Activated T-helper 1 cell treated with anti-CD3 and anti-CD28 coated beads, Interleukin-2, amount 50 U/mL, for 16 hours (primary cell): ENCODE measurements at places on chromosomes 6 and 20.

DNA sequence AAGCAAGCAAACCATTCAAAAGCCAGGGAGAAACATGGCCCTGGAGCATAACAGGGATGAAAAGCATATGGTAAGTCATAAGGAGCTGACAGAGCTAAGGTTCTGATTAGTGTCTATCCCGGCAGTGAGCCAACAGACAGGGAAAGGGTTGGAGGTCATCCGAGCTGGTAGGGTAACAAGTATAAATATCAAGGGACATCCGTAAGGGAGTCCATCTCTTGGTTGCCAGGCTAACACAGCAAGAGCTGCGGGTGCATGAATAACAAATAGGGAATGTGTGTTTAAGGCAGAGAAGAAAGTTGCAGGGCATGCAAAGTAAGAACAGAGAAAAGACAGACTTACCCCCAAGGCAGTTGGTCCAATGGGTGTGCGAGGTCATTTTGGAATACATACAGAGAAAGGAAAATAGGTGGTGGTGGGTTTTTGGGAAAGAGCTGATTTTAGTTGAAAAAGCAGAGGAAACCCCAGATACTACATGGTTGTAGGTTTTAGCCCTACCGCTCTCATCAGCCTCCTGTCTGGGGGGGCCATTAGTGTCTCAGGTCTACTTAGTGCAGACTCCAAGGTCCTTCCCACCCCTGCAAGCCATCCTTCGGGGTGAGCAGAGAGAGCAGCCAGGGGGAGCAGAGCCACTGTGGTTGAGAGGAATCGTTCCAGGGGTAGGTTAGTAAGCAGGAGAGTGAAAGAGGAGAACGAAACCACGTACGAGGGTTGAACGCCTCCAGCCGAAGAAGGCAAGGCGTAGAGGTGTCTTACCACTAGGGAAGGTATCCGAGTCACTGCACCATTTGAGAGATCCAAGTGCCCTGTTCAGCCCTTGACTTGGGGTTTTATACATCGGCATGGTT lies at the start of gene ERVFRD-1:
ERVFRD-1 (minus strand) TSS at position 805 of the 848 bp plus-strand sequence. CDS start 6,415 bp downstream, outside the sequence.
- no peak for DNase-seq

- peak; percentile 65 for DNase-seq
Observed at GRCh38 chr6:3251462-3252314, 7.1 kb upstream of the PSMG4 start.

DNA sequence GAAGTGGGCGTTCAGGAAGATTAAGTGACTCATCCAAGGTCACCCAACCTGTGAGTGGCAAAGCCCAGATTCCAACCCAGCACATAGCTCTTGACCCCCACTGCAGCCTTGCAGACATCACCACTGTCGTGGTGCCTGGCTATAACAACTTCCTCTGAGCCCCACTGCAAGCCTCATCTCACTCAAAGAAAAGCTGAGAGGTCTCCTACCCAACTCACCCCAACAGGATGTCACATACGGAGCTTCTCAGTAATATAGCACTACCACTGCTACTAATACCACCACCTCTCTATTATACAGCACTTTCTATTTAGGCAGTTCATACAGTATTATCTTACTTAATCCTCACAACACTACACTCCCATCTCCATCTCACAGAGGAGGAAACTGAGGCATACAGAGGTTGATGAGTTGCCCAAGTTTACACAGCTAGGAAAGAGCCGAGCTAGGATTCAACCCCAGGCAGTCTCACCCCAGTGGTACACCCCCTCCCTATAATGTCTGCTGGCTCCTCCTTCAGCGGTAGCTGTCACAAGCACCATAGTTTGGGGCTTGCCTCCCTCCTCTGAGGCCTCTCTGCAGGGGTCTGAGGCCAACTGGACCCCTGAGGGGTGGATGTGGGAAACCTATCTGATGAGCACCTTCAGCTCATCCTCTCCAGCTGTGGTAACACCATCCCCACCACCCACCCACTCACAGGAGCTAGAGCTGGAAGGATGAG lies 19.5 kb downstream of the TFEB start:
- no peak for DNase-seq

- no peak for DNase-seq
Observed at GRCh38 chr20:34475979-34476736, 40.1 kb upstream of the DYNLRB1 start.

DNA sequence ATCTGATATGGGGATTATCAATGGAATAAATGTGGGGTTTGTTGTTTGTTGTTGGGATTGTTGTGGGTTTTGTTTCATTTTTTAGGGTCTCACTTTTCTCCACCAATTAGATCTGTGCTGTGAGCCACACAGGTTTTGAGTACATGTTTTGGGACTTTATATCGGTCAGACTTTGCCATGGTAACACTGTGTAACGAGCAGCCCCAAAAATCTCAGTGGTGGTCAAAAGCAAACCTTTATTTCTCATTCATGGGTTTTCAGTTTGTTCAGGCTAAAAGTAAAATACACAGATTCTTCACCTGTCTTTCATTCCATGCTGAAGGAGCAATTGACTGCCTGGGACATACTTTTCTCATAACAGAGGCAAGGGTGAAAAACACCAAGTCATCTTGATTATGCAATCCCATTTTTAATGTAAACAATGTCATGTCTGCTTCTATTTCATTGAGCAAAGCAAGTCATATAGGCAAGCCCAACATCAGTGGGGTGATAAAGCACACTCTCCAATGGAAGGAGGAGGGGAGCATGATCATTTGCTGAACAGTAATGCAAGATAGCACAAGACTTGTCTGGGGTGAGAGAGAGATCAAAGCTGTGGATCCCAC lies 101.1 kb upstream of the PLCB4 start:
- DNase-seq, result no peak

GRCh38 chr6:38192487-38192886 lies 373.0 kb downstream of the ZFAND3 start:
- no peak for DNase-seq

GRCh38 chr6:31116661-31117385 lies 2.2 kb downstream of the PSORS1C1 start:
- no peak for DNase-seq

DNA sequence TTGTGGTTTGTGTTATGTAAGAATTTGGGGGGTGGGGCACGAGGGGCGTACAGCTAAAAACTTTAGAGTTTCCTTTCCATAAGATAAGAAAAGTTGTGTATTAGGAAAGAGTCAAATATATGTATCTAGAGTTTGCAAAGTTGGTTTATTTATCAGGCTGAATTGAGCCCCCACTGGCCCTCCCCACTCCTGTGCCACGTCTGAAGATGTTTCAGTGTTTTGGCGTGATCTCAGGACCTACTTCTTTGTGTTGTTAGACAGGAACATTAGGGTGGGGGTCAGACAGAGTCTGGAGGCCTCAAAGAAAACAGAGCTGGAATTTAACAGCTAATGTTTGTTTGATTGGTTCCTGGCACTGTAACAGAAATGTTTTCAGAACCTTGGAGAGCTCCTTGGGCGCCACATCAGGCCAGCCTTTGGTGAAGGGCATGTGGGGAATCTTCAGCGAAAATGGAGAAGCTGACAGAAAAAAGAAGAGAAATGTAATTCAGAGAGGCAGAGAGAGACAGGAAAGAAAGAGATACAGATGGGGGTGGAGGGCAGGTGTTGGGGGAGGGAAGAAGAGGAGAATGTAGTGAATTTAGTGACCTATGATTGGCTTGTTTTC lies 674 bp downstream of the NRSN1 start:
- no peak for DNase-seq

- no peak for DNase-seq
Observed at GRCh38 chr20:16271450-16271849, 301.8 kb downstream of the KIF16B start.

GRCh38 chr20:3150908-3151307 lies 8.8 kb downstream of the FASTKD5 start:
- no peak for DNase-seq

DNA sequence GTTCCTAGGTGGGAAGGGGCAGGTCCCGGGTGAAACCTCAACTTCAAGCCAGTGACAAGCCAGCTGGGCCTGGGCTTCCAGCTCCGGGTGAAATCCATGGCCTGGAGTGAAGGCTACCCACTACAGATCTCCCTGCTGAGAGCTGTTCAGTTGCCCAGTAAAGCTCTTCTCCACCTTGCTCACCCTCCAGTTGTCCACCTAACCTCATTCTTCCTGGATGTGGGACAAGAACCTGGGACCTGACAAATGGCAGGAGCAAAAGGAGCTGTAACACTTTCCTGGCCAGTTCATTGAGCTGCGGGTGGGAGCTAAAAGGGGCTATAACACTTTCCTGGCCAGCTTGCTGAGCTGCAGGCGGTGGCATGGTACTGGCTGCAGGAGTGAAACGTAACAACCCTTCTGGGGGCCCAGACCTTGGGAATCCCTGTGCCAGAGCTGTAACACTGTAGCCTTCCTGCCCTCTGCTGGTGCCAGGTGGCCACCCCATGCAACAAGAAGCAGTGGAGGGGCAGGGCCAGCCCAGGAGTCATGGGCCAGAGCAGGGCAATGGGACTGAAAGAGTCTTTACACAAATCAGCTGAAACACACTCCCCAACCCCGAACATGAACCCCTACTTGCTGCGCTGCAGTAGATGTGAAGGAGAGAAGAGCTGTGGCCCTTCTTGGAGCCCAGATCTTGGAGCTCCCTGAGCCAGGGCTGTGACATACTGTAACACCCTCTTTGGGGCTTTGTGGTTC lies 3.6 kb upstream of the HINT3 start:
- DNase-seq, result no peak

GRCh38 chr20:48797275-48797825 lies 30.4 kb downstream of the PREX1 start:
- no peak for DNase-seq

DNA sequence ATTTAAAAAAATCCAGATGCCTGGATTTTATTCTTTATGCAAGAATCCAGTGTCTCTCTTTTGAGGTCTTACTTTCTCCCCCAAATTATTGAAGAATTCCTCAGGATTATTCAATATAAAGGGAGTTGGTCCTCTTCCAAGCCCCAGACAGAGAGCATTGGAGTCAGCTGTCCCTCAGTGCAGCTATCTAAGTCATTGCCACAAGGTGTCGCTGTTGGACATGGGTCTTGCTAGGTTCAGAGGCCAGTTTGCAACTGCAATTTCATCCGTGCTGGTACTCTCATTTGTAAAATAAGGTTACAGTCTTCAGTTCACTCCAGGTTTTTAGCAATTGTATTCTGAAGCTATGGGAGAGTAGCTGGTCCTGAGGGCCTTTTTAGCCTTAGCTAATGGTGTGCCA lies 27.8 kb downstream of the CCN2 start:
- no peak for DNase-seq

- DNase-seq, result no peak
Observed at GRCh38 chr6:160102956-160103824, 18.4 kb upstream of the SLC22A1 start.

DNA sequence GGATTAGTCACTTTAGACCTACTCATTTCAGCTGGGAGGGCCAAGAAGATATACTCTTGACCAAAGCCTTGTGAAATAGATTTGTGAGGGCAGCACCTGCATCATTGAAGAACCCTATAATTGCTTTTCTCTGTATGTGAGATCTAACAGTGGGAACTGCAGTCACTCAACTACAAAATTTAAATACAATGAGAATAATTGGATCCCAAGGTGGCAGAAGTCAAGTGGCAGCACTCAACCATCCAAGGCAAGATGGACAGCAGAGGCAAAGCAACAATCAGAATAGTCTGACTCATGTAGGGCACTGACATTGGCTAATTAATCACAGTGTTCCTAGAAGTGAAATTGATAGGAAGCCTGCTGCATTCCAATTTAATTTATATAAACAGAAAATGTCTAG lies 8.9 kb upstream of the NKAIN2 start:
- DNase-seq, result no peak

- no peak for DNase-seq
Observed at GRCh38 chr6:52305948-52306767, 21.6 kb upstream of the MCM3 start.

GRCh38 chr6:136611133-136611532 lies 60.9 kb upstream of the MAP7 start:
- DNase-seq, result no peak

- DNase-seq, result no peak
Observed at GRCh38 chr6:111976139-111976538, 77.8 kb upstream of the CCN6 start.

GRCh38 chr20:55782912-55783253 lies 222.4 kb downstream of the CBLN4 start:
- DNase-seq, result no peak

GRCh38 chr20:36941401-36941835 lies 10.1 kb downstream of the SAMHD1 start:
- DNase-seq, result no peak

DNA sequence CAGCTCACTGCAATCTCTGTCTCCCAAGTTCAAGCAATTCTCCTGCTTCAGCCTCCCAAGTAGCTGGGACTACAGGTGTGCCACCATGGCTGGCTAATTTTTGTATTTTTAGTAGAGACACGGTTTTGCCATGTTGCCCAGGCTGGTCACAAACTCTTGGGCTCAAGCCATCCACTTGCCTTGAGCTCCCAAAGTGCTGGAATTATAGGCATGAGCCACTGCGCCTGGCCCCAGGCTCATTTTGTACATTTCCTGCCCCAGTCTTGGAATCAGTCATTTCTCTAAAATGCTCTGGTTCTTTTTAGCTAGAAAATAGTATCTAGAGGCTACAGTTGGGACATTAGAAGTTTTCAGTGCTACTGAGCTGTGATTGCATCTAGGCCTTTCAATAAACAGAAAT lies 13.5 kb downstream of the MANBAL start:
- DNase-seq, result no peak

- no peak for DNase-seq
Observed at GRCh38 chr6:157587127-157587926, 206.3 kb downstream of the ZDHHC14 start.

DNA sequence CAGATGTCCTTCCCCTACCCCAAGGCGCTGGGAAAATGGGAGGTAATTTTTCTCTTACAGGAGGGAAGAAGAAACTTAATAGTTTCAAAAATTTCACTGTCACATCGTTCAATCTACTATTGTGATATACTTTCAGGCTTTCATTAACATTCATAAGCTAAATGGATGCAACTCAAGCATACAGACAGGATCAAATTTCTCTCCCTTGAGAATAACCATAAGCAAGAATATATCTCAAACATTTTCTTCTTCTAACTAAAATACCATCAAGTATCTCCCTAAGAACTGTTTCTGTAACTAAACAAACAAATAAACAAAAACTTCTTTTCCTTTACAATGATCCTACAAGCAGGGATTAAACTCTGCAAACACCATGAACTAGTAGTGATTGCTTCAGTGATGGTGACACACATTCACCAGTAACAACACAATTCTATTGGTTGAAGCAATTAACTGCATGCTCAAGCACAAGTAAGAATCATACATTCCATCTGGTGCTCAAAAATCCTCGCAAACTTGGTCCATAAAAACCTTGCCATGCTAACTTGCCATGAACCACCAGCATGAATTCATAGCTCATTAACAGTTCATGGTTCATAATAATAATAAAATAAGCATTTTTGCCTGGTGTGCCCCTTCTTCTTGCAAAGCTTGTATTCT lies 183.8 kb downstream of the PTPRK start:
- no peak for DNase-seq

- no peak for DNase-seq
Observed at GRCh38 chr6:7124636-7125035, 16.9 kb downstream of the RREB1 start.
